ENCODE measurements at places on chromosomes 4 and X.

GRCh38 chr4:78971326-78971725 is 32.1 kb upstream of the PAQR3 start:
- H3K27ac ChIP-seq, result no peak overlapping the region
- H3K4me1 ChIP-seq, result no peaks in the 10 kb centered on the region
- H3K4me3 ChIP-seq, result no peak overlapping the region

GRCh38 chr4:152399246-152399645 is 136.6 kb downstream of the FBXW7 start:
- H3K36me3 ChIP-seq, result no peaks in the 10 kb centered on the region
- no peaks in the 10 kb centered on the region for H3K4me1 ChIP-seq
- no peak overlapping the region for H3K27ac ChIP-seq
- no peak for DNase-seq
- H3K4me3 ChIP-seq, result no peak overlapping the region

DNA sequence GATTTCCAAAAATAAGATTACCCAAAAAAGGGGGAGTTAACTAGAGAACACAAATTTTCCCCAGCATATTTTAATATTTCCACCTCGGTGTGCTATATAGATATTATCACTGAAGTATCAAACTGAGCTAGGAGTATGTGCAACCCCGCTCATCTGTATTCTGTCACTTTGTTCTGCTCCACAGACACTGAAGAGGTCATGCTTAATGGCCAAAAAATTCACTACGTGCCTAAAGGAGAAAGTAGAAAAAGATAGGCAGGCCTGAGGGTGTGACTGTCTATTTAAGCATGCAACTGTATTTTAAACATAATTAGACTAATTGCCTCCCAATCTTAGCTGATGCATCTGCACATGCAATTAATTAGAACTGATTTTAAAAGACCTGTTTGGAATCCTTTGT is 24.5 kb downstream of the SH3RF1 start:
- DNase-seq, result no peak
- peaks cover 3% of the 10 kb centered on the region for H3K4me1 ChIP-seq
- H3K4me3 ChIP-seq, result no peak overlapping the region
- no peaks in the 10 kb centered on the region for H3K27me3 ChIP-seq
- H3K36me3 ChIP-seq, result no peaks in the 10 kb centered on the region
- no peak overlapping the region for H3K27ac ChIP-seq

DNA sequence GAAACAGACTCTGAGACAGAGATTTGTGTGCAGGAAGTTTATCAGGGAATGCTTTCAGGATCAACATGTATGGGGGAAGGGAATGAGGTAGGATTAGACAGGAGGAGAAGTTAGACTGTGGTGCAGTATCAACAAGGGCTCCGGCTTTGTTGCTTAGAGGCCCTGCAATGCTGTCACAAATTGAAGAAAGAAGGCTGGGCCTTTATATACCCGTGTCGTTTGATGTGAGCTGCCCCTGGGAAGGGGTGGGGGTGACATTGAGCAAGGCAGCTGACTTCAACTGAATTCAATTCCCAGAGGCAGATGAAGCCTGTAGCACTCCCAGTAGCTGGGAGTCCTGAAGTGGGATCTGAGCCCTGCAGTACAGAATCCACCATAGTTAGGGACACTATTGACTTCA is 29.5 kb upstream of the USP9X start:
- H3K36me3 ChIP-seq, result no peaks in the 10 kb centered on the region
- no peak for DNase-seq
- no peaks in the 10 kb centered on the region for H3K4me1 ChIP-seq
- no peaks in the 10 kb centered on the region for H3K27me3 ChIP-seq
- H3K4me3 ChIP-seq, result no peak overlapping the region

DNA sequence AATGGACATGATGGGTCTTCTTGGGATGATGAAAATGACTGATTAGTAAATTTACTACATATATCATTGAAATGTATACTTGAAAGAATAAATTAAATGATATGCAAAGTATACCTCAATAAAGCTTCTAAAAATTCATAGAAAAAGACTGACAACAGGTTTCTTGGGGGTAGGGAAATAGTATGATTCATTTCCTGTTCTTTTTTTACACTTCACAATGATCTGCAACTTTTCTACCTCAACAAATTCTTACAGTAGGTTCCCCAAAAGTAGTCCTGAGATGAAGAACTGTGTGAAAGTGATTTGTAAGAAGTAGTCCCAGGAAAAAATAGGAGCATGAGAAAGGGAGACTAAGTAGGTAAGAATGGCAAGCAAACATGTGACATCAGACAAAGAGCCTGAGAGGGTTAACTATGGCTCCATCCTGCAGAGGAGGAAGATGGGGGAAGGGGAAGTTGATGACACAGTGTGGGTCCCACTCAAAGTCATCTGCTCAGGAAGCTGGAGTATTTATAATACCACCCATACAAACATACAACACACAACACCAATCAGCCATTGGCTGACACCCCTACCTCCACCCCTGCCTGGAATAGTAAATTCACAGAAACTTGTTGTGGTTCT is 73.9 kb downstream of the ARHGAP6 start:
- H3K27ac ChIP-seq, result no peak overlapping the region
- no peaks in the 10 kb centered on the region for H3K4me1 ChIP-seq
- no peak overlapping the region for H3K4me3 ChIP-seq

DNA sequence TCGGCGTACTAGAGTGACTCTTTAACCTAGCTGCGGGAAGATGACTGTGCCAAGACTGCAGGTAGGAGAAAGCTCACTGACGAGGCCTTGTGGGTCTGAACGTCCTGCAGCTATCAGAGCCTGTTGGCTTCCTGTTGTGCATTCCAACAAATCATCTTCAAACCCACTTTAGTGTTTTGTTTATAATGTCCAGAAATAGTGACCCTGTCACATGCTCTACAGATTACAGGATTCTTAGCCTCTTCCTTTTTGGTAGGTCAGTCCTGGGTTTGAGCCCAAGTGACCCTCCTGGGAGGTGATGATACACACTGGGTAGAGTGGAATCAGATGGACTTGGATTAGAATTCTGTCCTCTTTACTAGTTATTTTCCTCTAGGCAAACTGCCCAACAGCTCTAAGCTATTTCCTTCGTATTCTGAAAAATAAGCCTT is 33.2 kb downstream of the HTT start:
- no peaks in the 10 kb centered on the region for H3K4me1 ChIP-seq
- H3K27ac ChIP-seq, result no peak overlapping the region
- no peak for DNase-seq
- H3K36me3 ChIP-seq, result peaks cover 21% of the 10 kb centered on the region

- no peaks in the 10 kb centered on the region for H3K27me3 ChIP-seq
- H3K4me1 ChIP-seq, result no peaks in the 10 kb centered on the region
- H3K27ac ChIP-seq, result no peak overlapping the region
- no peak for DNase-seq
Observed at GRCh38 chrX:482192-482701, 95.5 kb upstream of the PPP2R3B start.

Measured in H1 (cell line).